Ascending aorta (tissue), 2 donors: ENCODE measurements at places on chromosomes 11 and 22. TPM values are rescaled to one million over a fixed set of nuclear protein-coding genes. Genes with fewer than 3 reads are reported as not detected.

Gene NPAS4
- total RNA-seq: 5.0 TPM

Gene CDKN1C
- 18.1 TPM for total RNA-seq

Gene CRACR2B
- total RNA-seq: 20.5 TPM

Gene CAVIN3
- 596 TPM for total RNA-seq

Gene OVCH2
- total RNA-seq: not detected
